ENCODE measurements at places on chromosomes 6 and 20. TPM values are rescaled to one million over a fixed set of nuclear protein-coding genes. Genes with fewer than 3 reads are reported as not detected.

The CTCFL gene
- total RNA-seq = not detected

The DYNLRB1 gene
- total RNA-seq = 157 TPM

The NOTCH4 gene
- 89.3 TPM for total RNA-seq

The MOXD1 gene
- total RNA-seq = 0.07 TPM

The SYTL3 gene
- 11.2 TPM for total RNA-seq

The MRPL2 gene
- 30.6 TPM for total RNA-seq

The PRL gene
- total RNA-seq = not detected
